ENCODE measurements at places on chromosomes 6 and 20.

- no peak for DNase-seq
These were observed 148.4 kb downstream of the SYCP2 start for GRCh38 chr20:59784791-59785668.

DNA sequence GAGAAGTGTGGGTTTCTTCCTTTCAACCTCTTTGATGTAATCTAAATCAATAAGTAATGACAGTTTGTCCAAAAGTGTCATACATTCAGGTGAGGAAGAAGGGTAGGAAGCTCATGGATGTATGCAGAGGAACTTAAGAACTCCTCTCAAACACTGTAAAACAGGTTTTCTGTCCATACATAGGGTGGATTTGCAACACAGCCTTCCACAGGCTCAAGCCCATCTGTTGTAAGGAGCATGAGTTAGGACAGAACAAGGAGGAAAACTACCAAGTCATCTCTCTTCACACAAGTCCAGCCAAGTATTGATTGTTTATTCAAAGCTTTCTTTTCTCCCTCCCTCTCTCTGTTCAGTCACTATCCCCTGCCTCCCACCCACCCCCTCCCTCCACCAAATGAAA lies 49.0 kb upstream of the CDYL start:
- no peak for DNase-seq

- no peak for DNase-seq
These were observed 72.4 kb upstream of the TBC1D7 start for GRCh38 chr6:13400772-13401171.

DNA sequence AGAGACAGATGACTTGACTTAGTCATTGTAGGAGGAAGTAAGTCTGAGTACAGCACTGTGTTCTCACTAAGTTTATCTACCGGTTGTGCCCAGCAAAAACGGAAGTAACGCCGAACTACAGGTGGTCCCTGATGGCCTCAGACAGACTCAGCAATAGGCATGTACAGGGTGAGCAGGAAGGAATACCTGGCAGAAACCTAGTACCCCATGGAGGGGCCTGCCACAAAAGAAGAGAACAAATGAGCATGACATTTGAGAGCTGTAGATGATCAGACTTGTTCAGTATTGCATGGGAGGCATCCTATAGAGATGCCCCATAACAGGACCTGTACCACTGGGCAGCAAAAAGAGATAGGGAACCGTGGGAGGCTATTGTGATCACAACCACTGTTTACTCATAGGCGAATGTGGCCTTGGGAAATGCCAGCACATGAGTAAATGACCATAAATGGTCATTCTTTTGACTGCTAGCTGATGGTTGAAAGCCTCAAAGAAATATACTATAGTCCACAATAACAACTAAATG lies 106.4 kb upstream of the TAB2 start:
- no peak for DNase-seq

DNA sequence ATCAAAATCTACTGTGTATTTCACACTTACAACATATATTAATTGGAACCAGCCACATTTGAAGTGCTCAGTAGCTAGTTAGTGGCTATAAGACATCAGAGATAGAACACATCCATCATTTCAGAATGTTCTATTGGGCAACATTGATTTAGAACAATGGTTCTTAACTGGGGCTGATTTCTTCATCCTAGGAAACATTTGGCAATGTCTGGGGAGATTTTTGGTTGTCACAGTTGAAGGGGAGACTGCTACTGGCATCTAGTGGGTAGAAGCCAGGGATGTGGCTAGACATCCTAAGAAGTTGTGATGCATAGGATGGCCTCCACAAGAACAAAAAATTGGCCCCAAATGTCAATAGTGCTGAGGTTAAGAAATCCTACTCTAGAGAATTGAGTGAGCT lies 132.5 kb downstream of the OLIG3 start:
- no peak for DNase-seq

GRCh38 chr6:35589201-35589739 lies 76.6 kb upstream of the TULP1 start:
- no peak for DNase-seq

- no peak for DNase-seq
These were observed 72.2 kb downstream of the RIN2 start for GRCh38 chr20:19830211-19830785.

GRCh38 chr20:13046409-13046808 lies 37.6 kb downstream of the SPTLC3 start:
- no peak for DNase-seq

DNA sequence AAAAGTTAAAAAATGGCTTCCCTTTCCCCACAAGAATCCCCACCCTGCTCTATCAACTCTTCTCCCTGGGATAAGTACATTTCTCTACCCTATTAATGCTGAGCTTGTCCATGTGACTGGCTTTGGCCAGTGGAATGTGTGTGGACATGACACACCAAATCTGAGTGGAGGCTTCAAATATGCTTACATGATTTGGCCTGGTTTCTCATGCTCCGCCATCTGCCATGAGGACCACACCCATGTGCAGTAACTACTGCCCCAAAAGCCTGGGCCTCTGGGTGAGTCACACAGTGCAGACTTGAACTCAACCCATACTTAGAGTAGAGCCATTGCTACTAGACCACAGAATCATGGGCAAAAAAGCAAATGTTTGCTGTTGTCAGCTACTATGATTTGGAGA lies 65.4 kb downstream of the PRND start:
- no peak for DNase-seq

GRCh38 chr20:33005132-33005566 lies 916 bp upstream of the SUN5 start:
- no peak for DNase-seq

Measured in stimulated activated CD8-positive, alpha-beta memory T cell treated with anti-CD3 and anti-CD28 coated beads, Interleukin-4, amount 100 ng/mL, for 1 hour (primary cell).